ENCODE measurements at places on chromosomes 2 and 18.

DNA sequence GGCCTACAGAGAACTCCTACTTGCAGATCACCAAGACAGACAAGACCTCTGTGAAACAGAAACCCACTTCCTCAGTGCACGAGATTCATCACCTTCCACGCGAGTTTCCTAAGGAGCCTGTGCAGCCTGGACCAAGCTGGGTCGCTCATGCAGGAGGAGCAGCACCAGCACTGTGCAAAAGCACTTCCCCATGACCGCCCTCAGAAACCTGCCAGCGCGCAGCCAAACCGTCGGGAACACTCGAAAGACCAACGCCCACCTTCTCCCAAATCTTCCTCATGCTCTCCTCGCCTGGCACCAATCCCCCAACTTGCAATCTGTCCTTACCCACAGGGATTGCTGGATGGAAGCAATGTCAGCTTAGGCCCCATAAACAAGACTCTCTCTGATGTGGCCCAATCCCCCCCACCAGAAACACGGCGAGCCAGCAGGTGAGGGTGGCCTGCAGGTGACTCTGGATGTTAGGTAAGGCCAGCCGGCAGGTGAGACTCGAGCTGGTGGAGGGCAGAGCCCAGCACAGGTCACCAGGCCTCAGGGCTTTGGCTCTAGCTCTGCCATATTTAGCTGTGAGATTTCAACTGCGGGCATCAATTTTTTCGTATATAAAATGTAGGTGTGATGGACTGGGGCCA lies 69.4 kb downstream of the PXDN start:
- DNase-seq = no peak

- no peak for DNase-seq
Measured at GRCh38 chr2:43438858-43439655, 156.8 kb downstream of the THADA start.

GRCh38 chr2:132669908-132670495 lies at the start of gene LYPD1:
Gene LYPD1, minus strand, starts transcription at chr2:132670205. Its CDS starts 273 bp downstream, at chr2:132669932.
- no peak for DNase-seq

- no peak for DNase-seq
Measured at GRCh38 chr2:240433973-240434727, 1.3 kb upstream of the GPC1 start.

DNA sequence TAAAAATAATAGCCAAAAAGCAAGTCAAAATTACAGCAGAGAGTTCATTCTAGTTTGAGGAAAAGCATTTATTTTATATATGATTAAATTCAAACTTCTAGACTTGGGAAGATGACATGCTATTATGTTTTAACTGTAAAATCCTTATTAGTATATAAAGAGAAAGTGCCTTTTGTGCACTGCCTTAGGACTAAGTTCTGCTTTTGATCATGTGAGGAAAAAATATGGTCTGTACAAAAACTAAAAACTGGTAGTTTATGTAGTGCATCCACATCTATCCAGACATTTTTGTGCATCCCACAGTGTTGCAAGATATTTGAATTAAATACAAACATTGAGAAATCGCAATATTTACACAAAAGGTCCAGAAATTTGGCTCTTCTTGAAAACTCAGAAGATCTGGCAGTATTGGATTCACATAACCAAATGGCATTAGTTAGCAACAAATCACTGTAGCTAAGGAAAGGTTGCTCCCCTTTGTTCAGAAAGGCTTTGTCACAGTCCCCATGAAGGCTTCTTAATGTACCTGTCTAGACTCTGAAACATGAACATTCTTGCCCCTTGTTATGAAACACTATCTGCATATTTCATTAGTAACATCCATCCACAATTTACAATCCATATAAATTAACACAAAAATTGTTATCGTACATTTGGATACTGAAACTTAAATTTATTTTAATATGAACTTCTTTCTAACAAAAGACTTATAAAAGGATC lies 2.2 kb downstream of the MMADHC start:
- DNase-seq = no peak

- DNase-seq = peak; percentile 26
Measured at GRCh38 chr2:3536682-3537632, 17.6 kb upstream of the ADI1 start.
